ENCODE measurements at places on chromosomes 1 and 21.

DNA sequence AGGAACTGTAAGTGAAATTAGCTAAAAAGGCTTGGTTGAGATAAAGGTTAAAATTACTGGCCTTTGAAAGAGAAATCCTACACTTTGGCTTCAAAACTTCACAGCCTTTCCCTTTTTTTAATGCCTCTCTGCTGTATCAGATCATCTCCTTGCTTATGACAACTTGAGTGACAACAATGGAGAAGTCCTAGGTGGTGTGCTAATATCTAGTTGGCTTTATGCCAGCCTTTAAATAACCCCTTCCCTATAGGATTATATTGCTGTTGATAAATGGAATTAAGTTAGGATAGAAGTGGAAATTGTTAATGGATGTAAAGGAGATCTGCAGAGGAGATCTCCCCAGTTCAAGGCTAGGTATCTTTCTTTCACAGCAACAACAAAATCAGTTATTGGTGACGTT, 130.2 kb upstream of the ATP1B1 start:
- no peak for DNase-seq

DNA sequence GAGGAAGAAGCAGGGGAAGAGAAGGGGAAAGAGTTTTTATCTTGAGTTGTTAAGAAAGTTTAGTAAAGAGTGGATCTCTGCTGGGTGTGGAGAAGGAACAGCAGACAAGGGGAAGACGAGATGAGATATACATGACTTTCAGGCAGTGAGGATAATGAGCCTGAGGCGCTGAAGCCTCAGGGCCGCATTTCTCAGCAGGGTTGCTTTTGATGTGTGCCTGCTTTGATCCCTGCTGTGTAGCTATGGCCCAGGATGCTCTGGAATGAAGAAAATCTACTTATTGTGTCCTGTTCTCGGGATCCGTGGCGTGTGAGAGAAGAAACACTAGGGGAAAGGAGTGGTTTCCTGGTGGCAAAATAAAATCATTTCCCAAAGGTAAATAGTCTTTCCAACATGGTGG, 15.1 kb upstream of the RPE65 start:
- no peak for DNase-seq

DNA sequence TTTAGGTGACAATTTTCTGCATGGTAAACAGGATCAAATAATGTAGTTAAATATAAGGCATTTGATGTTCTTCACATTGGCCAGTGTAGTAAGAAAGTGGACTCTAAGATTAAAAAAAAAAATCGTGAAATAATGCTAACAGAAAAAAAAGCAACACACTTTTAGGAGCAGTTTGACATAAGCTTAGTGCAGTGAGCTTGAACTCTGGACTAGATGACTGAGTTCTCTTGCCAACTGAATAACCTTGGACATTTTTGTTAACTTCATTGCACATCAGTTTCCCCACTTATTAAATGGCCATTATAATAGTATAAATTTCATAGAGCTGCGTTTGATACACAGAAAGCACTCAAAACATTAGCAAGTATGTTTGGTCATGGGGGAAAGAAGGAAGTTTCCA, 649.3 kb upstream of the ADGRL4 start:
- no peak for DNase-seq

DNA sequence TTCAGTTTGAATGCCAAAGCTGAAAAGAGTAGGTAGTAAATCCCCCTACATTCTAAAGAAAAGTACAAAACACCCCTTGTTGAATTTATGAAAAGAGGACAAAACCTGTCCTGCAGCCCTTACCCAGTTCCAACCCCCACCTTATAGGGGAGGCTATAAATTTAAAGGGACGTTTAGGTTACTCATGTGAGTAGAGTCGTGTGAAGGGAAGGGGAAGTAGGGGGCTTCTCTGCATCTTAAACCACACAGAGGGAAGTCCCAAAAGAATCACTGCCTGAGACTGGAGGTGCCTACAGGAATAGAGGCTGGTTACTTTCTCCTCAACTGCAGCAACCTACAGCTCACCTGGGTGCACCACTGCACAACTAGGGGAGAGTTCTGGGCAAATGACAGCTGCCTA, 36.7 kb upstream of the KIRREL1 start:
- no peak for DNase-seq

All from fibroblast of the aortic adventitia (primary cell).